Stimulated activated CD4-positive, alpha-beta T cell treated with anti-CD3 and anti-CD28 coated beads, Interleukin-12 subunit alpha, Interleukin-12 subunit beta, amount 100 ng/mL, for 24 hours (primary cell): ENCODE measurements at places on chromosomes 2 and 18.
A peak's percentile ranks its signal among the peaks of the same experiment; 100 is the strongest.

- no peak for DNase-seq
These were observed 18.9 kb upstream of the STAT4 start for GRCh38 chr2:191169456-191170300.

DNA sequence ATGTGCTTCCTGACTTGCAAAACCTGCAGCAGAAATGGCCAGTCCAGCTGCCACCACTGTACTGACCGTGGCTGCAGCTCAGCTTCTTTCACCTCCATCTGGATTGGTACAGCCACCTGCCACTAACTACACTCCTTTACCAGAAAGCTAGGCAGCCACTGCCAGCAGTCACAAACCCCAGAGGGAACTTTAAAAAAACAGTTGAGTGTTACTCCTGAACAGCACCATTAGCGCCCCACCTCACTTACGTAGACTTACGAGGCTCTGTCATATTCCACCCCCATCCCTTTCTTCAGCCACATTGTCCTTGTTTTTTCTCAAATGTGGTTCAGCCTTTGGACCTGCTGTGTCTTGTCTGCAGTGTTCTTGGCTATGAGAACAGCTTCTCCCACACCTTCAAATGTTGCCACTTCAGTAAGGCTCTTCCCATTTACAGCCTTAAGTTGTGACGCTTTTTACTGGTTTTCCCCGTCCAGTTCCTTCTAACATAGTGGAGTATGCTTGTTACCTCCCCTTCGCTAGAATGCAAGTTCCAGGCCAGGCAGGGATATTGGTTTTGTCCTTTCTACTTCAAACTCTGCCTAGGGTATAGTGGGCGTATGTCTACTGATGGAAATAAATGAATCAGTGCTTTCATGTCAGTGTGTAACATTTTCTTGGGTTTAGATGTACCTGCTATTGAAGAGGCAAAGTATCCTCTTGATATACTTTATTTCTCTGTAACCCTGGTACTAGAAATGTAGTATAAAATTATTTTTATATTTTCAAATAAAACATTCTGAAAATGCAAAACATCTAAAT is 17.0 kb downstream of the HNRNPA3 start:
- no peak for DNase-seq

GRCh38 chr2:96498021-96498431 is 7.1 kb downstream of the NEURL3 start:
- no peak for DNase-seq

- no peak for DNase-seq
These were observed 18.5 kb downstream of the USP34 start for GRCh38 chr2:61452392-61452791.

DNA sequence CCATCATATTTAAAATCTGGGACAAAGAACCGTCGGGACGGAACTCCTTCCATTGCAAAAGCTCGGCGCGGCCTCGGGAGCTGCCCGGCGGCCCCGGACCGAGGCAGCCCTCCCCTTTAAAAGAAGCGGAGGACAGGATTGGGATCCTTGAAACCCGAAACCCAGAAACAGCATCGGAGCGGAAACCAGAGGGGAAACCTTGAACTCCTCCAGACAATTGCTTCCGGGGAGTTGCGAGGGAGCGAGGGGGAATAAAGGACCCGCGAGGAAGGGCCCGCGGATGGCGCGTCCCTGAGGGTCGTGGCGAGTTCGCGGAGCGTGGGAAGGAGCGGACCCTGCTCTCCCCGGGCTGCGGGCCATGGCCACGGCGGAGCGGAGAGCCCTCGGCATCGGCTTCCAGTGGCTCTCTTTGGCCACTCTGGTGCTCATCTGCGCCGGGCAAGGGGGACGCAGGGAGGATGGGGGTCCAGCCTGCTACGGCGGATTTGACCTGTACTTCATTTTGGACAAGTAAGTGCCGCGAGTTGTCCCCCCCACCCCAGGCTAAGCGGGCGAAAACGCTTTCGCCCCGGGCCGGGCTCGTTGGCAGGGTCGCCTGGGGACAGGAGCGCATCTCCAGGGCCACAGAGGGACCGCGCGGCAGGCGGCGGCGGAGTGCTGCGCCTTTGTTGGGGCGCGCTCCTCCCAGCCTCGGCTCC is at the start of gene ANTXR1:
TSS of gene ANTXR1 (plus strand) at position 38 of the 698 bp plus-strand sequence. CDS start at position 359, 321 bp downstream.
- DNase-seq: no peak

DNA sequence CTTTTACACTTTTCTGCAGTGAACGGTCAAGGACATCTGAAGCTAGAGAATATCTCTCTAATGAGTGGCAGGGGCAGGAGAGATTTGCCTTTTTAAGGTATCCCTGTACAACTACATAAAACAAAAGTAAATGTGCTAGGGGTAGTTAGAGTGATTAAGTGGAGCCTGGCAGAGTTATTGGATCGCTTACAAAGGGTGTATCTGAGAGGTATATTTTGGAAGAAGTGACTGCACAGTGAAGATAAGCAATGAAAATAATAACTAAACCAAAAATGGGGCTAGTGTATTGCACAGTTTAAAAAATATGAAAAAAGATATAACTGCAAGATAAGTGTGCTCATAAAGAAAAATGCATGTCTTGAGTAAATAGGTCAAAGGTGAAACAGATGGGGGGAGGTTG is 193.5 kb upstream of the EPC2 start:
- DNase-seq: no peak

GRCh38 chr2:71001981-71002570 is 7.4 kb upstream of the TEX261 start:
- no peak for DNase-seq

DNA sequence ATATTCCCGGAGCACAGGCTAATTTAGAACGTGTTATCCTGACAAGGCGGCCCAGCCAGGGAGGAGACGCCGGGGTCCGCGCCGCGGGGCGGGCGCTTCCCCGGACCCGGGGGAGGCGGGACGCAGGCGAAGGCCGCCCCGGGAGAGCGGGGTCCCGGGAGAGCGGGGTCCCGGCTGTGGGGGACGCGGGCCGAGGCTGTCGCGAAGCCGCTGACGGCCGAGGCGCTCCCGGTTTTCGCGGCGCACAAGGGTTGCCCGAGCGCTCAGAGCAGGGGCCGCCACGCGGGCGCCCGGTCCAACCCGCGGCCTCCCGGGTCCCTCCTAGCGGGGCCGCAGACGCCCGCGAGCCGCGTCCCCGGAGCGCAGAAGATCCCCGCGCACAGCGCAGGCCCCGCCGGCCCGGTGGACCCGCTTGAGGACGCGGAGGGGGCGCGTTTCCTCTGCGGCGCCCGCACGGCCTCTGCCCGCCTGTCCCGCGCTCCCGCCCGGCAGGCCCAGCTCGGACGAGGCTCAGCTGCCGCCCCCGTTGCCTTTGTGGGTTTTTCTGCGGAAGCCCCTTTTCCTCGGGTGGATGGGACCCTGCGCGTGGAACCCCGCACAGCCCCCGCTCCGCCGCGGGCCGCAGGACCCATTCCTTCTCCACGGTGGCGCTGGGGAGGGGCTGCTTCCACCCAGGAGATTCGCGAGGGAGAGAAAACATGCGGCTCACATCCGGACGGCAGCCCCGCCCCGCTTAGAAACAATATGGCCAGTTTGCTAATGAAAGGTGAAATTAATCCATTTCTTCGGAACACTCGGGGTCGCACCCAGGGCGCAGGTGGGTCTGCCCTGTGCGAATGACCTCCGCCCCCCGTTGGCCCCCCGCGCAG is 9.6 kb upstream of the KCNG2 start:
- DNase-seq: no peak

GRCh38 chr18:34661464-34662087 is 48.5 kb upstream of the DTNA start:
- no peak for DNase-seq

DNA sequence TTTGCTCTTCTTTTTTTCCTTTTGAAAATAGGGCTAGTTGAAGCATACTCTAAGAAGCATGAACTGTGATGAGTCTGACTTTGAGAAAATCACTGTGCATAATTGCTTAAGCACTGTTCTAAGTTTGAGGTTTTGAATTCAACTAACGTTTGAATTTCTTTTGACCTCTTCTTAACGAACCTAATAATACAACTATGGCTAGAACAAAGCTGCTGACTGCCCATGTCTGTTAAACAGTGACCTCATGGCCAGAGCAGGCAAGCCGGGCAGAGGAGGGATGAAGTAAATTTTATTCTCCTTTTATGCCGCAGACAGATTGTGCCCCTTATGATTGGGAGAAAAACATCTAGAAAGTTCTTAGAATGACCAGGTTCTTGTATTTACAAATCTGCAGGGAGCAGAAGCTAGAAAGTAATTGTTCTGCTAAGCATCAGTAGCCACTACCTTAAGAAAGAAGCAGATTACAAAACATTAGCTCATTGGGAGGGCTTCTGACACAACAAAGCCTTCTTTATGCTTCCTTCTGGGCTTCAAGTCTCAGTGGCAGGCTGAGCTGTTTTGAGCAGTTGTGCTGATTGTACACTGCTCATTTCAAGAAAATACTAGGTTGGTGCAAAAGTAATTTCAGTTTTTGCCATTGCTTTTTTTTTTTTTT is 97.8 kb upstream of the RASGRP3 start:
- no peak for DNase-seq

GRCh38 chr18:43581936-43582519 is 304.7 kb upstream of the SYT4 start:
- no peak for DNase-seq

GRCh38 chr2:137826373-137827372 is 137.6 kb upstream of the HNMT start:
- no peak for DNase-seq

- DNase-seq: no peak
These were observed 8.8 kb downstream of the DYSF start for GRCh38 chr2:71462056-71462605.

DNA sequence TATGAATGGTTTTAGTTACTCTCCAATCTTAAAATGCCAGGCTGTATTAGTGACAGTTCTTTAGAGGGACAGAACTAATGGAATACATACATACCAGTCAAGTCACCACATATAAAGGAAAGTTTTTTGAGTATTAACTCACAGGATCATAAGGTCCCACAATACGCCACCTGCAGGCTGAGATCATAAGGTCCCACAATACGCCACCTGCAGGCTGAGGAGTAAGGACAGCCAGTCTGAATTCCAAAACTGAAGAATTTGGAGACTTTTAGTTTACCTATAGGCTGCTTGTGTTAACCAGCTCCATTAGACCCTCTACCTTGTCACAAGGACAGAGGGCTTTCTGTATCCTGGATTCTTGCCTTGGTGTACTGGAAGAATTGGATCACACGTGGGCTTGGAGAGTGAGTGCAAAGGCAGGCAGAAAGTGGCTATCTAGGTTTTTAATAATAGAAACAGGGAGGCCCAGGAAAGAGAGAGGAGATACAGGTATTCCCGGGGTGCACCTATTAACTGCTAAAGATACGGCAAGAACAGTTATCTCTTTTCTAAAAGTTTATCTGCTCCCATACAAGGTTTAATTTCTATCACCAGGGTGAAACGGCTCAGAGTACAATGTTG is 234.9 kb upstream of the CYRIA start:
- no peak for DNase-seq

DNA sequence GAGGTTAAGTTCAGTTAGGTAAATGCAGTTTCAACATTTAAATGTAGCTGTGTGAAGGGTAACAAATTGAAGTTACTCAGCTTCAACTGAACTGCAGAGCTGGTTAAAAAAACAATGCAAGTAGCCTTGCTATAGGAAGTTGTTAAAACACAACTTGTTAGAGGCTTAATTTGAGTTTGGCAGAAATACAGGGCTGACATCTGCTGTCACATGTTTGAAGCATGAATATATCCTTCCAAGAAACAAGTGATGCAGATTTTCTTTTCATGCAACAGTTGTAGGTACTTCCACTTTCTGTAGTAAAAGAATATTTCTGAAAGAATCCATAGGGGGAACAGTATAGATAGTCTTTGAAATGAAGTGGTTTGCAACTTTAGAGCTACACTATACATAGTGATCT is 208.7 kb upstream of the RASGRP3 start:
- no peak for DNase-seq

DNA sequence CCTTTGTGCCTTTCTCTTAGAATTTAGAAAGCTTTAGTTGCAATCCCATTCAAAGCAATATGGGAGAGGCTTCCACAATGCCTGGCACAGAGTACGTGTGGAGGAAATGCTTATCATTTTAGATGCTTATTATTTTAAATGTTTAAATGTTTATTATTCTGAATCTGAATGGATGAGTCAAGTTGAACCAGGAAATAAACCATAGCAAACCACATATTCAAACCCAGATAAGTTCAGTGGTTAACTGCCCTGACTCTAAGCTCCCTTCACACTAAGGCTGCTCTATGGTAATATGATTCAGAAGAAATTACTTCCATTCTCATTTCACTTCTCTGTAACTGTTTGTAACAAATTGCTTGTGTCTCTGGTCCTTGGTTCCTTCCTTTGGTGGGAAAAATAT is 5.2 kb upstream of the PPP4R1 start:
- no peak for DNase-seq

DNA sequence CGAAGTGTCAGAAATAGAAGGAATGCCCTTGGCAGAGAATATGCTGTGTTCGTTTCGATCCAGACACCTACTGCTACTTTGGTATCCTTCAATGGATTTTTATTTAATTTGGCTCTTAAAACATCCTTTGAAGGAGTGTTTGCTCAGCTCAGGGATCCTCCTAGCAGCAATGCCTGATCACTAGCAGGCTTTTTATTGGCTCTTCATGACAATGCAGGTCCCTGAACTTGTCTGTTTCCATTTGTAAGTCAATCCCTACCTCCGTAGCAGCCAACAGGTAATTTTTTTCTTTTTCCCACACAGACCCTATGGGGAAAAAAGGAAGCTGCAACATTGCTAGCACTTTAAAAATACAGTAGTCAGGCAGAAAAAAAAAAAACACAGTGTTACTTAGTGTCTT is 366.2 kb upstream of the LRRTM1 start:
- no peak for DNase-seq

DNA sequence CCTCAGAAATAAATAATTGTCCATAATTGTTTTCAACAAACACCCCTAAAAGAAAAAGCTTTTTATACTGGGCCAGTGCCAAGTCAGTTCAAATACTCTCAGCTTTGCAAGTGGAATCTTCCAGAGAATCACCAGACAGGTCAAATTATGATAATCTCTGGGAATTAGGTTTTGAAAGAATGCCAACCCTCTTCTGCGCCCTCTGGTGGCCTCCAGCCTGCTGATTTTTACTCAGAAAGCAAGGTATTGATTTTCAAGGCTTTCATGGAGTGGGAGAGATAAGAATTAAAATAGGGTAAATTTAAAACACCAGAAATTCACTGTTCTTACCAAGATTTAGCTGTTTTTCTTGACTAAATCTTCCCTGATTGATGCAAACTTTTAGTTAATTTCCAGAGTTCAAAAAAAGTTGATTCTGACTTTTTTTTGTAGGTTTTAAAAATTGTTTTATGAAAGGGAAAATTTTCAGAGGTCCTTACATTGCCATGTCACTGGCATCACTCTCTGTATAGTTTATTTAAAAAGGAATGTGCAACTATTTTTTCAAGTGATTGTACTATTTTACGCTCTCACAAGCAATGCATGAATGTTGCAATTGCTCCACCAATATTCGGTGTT is 282.9 kb upstream of the TNP1 start:
- peak; percentile 20 for DNase-seq
